ENCODE measurements at places on chromosomes 5 and 9.
A peak's percentile ranks its signal among the peaks of the same experiment; 100 is the strongest.

DNA sequence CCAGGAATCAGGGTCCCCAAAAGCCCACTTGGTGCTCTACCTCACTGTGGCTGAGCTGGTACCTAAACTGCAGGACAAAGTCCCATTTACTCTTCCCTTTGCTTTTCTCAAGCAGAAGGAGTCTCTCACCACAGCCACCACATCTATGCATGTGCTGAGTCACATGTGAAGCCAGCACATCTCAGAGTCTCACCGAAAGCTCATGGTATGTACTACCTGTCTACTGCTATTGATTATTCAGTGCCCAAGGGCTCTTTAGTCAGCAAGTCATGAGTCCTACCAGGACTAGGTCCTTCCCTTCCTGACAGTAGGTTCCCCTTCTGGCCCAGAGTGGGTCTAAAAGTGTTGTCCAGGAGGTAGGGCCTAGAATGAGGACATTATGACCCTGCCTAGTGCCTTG is 130.7 kb upstream of the NTRK2 start:
- no peak for DNase-seq

DNA sequence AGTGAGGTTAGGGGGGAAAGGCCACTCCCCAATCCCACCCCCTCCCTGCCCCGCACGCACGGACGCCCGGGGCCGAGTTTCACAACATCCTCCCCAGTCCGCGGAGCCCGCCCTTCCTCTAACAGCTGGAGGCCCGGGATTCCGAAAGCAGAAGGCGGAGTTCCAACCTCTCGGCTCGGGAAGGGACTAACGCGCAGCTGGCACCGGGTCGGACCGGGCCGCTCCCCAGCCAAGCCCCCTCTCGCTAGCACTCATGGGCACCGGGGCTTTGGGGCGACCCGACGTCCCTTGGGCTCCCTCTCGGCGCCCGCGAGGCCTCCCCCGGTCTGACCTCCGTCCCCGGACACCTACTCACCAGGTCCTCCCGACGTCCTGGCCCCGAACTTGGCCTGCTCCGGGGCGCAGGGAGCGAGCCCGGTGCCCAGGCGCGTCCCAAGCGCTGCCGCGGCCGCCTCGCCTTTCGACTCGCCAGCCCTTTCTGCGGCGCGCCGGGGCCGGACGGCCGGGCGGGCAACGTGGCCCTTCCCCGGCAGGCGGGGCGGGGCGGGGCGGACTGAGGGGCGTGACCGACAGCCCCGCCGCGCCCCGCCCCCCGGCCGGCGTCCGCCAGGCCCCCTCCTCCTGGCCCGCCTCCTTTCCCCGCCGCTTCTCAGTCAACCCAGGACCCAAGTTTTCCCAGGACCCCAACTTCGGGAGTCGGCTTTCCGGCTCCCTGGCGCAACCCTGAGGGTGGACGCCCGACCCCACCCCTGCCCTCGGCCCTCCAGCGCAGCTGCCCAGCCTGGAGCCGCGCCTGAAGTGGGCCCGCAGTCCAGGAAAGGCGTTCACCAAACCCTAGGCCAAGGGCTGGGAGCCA is at the start of gene MGAT1:
TSS of gene MGAT1 (minus strand) at position 482 of the 856 bp plus-strand sequence. CDS start 9,835 bp downstream, outside the sequence.
- no peak for DNase-seq

GRCh38 chr5:51047369-51047768 is 335.9 kb upstream of the ISL1 start:
- DNase-seq: no peak

GRCh38 chr5:14357441-14357840 is 214.3 kb downstream of the TRIO start:
- no peak for DNase-seq

DNA sequence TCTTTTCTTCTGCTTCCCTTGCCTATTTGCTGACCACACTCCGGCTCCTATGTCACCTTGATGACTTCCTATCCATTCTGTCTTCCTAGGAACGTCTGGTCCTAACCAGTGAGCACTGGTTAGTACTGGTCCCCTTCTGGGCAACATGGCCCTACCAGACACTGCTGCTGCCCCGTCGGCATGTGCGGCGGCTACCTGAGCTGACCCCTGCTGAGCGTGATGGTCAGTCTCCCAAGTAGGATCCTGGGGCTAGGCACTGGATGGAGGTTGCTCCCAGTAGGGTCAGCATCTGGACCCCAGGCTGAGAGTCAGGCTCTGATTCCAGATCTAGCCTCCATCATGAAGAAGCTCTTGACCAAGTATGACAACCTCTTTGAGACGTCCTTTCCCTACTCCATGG is 2.2 kb downstream of the GALT start:
- no peak for DNase-seq

GRCh38 chr9:128163523-128164306 is 3.6 kb downstream of the BBLN start:
- no peak for DNase-seq

DNA sequence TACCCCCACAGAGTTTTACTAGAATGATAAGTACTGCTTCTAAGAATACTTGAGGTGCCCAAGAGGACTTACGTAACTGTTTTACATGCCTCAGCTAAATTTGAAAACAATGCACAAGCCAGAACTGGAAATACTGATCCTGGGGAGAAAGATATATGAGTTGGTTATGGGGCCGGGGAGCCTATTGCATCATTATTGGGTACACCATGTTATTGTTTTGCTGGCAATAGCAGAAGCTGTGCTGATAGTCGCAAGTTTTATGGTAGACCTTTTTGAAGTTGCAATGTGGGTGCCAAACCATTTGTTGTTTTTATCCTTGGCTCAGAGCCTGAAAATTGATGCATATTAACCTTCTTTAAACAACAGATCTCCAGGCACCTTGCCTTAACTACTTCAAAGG is 108.4 kb upstream of the DHFR start:
- no peak for DNase-seq

DNA sequence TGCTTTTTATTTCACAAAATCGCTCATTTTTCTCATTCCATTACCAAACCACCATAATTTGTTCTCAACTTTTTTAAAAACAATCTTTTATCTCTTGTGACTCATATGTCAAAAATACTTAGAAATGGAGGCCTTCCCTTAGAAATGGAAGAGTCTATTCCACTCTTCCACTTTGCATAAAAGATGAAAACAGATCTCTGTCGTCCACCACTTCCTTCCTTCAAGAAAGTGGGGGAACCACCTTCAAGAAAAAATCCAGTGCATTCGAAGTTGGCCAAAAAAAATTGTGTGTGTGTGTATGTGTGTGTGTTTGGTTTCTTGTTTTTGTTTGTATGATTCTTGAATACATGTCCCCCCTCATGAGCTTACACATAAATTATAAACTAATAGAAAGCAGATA is 628.8 kb upstream of the DMAC1 start:
- no peak for DNase-seq

GRCh38 chr5:78577071-78577807 is 71.3 kb downstream of the LHFPL2 start:
- no peak for DNase-seq

- no peak for DNase-seq
Observed at GRCh38 chr5:155389498-155389897, 375.9 kb downstream of the KIF4B start.

DNA sequence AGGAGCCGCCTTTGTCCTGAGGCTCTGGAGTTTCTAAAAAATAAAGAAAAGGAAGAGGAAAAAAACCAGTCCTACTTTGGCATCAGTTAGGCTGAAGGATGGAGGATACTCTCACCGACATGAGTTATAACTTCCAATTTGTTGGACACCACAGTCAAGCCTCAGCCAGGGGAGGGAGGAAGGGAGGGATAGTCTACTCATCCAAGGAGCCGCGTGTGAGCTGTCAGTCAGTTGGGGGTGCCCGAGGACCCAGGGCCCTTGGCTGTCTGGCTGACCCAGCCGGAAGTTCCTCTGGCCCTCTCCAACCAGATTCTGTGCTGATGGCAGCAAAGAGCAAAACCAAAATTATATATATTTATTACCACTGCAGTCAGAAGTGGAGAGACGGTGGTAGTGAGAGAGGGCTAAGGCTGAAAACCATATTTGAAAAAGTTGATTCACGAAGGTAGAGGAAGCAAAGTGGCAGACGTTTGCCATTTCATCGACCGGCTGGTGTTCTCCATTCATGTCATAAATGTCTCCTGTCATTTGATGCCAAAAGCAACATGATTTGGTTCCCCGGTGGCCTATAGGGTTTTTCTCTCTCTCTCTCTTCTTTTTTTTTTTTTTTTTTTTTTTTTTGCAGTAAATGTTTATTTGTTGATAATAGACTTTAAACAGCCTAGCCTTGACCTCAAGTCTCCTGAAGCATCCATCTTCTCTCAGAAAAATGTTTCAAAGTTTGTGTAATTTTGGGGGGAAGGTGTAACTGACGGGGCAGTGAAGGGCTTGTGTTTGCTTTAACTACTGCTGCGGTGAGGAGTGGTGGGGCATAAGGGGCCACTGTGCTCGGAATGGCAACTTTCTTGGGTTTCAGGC is 7.6 kb downstream of the LMX1B start:
- DNase-seq: no peak

GRCh38 chr5:122612901-122613300 is 162.0 kb upstream of the SNX2 start:
- DNase-seq: no peak

- no peak for DNase-seq
Observed at GRCh38 chr9:33813712-33814641, 3.0 kb upstream of the UBE2R2 start.

DNA sequence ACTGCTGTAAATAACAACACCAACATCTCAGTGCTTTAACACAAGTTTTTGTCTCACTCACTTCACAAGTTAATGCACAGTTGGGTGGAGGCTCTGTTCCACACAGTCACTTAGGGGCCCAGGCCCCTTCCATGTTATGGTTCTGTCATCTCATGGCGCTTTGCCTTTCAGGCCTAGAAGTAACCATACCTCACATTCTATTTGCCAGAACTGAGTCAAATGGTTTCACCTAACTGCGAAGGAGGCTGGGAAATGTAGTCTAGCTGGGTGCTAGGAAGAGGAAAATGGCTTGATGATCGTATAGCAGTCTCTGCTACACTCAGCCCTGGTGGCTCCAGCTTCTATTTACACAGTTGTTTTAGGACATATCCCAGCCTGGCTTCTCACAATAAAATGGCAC is 23.1 kb upstream of the MVB12B start:
- DNase-seq: no peak

- DNase-seq: no peak
Observed at GRCh38 chr9:25548847-25549246, 129.4 kb downstream of the TUSC1 start.

- DNase-seq: no peak
Observed at GRCh38 chr9:81264516-81264915, 424.8 kb downstream of the TLE1 start.

- DNase-seq: peak; percentile 49
Observed at GRCh38 chr5:78972654-78973428, 12.3 kb downstream of the ARSB start.

DNA sequence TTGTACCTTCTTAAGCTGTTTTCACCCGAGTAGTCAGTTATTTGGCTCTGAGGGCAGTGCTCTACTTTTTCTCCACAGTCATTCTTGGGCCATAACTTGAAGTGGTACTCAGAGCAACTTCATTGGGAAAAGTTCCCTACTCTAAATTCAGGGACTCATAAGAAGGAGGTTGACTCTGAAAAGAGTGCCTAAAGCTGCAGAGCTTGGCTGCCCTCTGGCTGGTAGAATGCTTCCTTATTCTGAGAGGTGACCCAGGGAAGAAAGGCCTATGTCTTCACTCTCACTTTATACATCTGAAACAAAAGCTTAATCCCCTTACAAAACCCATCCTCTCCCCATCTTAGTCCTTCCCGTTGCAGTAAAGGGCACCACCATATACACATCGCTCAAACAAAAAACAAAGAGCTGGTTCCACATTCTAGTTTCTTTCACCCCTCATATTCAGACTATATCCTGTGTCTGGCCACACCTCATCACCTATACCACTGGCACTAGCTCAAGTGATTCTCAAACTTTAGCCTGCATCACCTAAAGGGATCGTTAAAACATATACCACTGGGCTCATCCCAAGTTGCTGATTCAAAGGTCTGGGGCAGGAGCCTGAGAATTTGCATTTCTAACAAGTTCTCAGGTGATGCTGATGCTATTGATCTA is 7.9 kb downstream of the IGIP start:
- DNase-seq: no peak

- DNase-seq: no peak
Observed at GRCh38 chr9:131397100-131397790, 3.4 kb downstream of the PRRC2B start.

DNA sequence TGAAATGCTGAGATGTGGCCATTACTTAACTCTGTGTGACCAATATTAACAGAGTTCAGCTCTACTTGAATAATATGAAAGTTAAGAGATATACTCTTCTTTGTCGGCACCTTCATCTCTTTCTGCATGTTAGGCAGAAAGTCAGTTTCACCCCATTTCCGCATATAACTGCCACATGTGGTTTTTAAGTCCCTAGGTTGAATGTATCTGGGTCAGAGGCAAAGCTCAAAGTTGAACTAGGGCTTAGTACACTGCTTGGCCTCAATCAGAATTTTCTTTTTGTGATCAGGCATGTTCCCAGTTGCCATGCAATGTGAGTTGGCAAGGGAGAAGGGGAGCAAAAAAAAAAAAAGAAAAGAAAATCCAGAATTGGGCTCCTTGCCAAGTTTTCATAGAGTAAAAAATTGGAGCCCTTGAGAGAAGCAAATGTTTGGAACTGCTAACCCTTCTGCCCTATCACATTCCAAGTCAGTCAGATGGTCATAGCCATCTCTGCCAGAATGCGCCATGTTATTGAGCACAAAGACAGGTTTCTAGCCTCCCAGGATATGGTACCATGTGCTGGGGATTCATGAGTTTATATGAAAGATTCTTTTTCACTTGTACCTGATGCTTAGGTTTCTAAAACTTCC is 251.2 kb upstream of the RORB start:
- no peak for DNase-seq

- DNase-seq: no peak
Observed at GRCh38 chr9:114283551-114284111, 39.3 kb upstream of the ORM1 start.

DNA sequence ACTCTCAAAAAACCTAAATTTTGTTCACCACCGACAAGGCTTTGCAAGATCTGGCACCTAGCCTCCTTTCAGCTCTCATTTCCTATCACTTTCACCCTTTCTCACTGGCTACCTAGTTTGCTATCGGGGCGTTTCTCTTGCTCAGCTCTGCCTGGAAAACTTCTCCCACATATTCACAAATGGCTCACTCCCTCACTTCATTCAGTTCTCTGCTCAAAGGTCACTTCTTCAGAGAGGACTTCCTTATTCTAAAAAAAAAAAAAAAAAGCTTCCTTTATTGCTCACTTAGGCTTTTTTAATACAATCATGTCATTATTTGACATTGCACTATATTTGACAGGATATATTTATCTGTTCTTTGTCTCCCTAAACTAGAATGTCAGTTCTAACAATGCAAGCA is 2.1 kb upstream of the SLC25A46 start:
- DNase-seq: no peak

DNA sequence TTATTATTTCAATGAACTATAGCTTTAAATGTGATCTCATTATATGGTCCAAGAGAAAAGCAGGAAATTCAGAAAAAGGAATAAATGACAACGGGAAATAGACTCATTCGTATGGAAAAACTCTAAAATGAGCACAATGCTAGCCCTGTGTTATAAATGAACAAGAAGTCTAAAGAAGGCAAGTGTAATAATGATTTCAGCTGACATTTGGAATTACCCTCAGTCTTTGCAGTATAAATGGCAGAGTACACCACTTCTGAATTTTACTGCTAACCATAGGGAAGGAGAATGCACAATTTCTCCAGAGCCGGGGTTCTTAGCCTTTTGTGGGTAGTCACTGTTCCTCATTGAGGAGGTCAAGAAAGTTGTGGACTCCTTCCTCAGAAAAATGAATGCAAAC is 93.1 kb downstream of the ANKRD55 start:
- no peak for DNase-seq

All from AG04450 (cell line).